ENCODE measurements at places on chromosomes 7 and 10.

GRCh38 chr10:131792011-131792651 is 108.7 kb upstream of the PPP2R2D start:
- no peak for DNase-seq

DNA sequence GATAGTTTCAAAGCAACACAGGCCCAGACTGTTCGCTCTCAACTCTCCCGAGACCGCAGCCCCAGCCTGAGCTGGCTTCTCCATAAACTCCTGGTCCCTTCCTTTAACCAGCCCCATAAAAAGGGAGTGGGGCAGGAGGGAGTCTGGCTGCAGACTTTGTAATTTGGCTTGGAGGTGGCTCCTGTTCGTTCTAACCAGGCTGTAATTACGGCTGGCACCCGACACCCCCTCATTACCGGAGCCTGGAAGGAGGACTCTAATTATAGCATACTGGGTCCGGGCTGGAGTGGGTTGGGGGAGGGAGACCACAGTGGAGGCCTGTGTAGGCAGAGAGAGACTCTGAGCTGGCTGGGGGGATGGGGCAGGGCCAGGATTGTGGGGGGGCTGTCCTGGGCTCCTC is 49.7 kb downstream of the UNC5B start:
- DNase-seq: no peak

DNA sequence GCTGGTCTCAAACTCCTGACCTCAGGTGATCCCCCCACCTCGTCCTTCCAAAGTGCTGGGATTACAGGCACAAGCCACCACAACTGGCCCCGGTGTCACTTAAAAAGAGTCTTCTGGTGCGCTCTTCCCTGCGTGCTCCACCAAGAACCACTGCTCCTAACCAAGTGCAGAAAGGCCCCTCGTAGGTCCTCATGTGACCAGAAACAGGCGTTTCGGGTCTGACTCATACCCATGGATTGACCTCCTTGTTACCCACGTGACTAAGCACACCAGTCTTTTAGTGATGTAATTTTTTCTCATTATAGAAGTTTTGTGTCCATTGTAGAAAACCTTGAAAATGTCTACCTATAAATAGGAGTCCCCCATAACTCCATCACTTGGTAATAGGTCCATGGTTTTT is 13.9 kb downstream of the FKBP6 start:
- DNase-seq: no peak

DNA sequence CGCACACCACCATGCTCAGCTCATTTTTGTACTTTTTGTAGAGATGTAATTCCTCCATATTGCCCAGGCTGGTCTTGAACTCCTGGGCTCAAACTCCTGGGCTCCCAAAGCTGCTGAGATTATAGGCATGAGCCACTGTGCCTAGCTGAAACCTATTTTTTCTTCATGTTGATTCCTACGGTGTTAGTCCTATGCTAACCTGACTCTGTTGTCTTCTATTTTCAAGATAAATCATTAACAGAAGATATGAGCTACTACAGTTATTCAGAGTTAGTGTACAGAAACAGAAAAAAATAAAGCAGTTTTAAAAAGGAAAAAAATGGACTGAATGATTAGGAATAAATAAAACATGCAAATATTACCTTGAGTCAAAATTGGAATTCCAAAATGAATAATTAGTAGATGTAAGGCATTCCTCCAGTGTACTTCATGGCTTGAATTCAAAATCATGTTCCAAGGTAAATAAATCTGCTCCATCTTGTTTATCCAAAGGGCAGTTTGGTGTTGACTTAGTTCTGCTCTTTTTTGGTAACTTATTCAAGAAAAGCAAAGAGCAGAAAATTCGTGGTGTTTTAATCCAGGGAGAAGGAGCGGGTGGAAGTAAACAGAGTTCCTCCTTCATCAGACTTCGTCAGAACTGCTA is 185.8 kb downstream of the CACNB2 start:
- no peak for DNase-seq

DNA sequence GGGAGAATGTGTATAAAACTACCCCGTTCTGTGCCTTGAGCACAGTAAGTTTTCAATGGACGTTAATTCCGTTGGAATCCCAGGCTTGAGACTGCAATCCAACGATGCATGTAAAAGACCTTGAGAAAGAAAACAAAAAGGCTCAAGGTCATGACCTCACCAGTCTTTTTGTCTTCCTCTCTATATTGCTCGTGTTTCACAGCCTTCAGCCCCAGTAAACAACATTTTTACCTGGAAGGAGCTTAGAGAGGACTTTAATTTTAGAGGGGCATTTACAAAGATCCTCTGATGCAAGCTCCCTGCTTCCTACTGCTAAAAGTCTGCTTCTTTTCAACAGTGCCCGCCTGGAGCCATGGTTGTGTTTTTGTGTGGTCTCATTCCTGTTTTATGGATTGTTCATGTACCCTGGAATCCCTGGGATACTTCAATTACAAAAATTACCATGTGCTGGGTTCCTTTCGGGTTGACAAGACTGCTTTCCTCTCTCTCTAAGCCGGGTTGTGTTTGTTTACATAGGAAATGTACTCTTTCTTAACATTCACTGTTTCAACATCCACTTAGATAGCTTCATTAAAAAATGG is 320.1 kb upstream of the NFE2L3 start:
- DNase-seq: no peak

DNA sequence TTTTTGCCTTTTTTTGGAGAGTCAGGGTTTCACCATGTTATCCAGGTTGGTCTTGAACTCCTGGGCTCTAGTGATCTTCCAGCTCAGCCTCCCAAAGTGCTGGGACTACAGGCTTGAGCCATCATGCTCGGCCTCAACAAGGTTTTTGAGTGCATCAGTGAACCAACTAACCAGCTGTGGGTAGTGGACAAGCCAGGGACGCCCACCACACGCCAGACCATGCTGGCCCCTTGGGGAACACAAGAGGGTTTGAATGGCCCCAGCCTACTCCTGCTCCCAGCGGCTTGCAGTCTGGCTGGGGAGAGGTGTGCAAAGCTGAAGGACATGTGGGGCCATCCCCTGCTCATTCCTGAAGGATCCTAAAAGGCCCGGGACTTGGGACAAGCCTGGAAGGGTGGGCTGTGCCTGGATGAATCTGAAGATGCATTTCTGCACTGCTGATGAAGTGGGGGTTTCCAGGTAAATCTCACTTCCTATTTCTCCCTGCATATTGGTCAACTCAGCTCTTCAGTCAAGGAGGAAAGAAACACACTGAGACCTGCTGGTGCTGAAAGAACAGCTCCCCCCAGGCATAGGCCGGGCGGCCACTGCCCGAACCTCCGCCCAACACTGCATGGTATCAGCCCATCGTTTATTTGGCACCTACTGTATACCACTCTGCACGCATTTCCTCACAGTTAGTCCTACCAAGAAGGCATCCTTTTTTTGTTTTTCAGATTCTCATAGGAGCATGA is 6.9 kb downstream of the MMD2 start:
- no peak for DNase-seq

GRCh38 chr10:122419876-122420623 is 34.4 kb upstream of the ARMS2 start:
- DNase-seq: no peak

DNA sequence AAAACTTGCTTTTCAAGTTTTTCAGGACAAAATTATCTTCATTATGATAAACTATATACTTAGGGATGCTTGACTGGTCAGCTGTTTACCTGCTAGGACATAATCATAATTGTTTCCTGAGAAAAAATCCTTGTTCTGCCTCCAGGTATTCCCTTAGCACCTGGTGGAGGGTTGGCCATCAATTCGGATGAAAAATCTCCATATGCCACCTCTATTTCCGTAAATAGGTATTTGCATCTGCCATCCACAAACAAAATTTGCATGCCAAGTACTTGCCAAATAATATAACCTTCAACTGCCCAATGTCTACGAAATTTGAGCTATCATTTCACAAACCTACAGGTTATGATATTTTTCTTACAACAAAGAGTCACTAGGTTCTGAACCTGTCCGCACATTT is 126.2 kb downstream of the RNF133 start:
- DNase-seq: no peak

DNA sequence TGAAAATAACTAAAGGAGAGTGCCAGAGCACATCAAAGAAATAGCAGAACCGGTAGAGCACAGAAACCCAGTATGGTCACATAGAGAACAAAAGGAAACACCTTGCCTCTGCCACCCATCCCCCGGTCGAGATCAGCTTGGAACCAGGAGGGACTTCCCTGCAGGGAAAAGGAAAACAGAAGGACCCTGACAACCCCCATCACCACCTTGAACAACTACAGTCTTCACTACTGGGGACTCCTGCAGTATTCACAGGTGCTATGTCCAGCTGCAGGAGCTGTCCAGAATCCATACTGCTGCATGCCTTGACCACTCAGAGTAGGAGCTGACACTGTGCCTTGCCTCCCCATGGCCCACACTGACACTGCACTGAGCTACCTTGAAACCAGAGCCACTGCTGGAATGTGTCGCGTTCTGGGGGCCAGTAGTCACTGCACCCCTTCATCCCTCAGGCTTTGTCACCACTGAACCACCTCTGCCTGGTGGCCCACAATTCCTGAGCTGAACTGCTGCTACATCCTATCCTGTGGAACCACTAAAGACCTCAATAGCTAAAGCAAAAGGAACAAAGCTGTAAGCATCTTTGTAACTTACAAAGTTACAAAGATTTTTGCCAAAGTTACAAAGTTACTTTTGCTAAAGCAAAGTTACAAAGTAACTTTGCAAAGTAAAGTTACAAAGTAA is 66.8 kb downstream of the TRIL start:
- DNase-seq: no peak

DNA sequence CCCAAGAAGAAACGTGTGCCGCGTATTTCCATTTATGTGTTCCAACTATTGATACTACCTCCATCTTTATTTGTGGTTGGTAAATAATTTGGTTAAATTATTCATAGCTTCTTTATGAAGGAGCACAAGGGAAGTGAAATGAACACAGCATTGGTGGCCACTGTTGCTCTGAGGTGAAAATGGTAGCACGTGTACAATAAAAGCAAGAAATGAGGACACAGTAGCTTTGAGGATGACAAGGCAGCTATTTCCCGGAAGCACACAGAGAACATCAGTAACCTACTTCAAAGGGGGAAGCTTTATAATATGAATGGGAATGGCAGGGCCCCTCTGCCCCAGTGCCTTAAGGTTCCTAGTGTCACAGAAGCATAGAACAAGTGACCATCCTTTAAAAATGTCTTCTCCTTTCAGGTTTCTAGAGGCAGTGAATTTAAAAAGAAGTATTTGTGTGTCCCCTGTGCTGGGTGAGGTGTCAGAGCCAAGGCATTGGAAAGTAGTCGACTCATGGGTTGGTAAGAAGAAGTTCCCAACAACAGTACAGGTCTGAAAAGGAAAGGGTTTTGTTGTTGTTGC is 78.8 kb downstream of the SGMS1 start:
- no peak for DNase-seq

DNA sequence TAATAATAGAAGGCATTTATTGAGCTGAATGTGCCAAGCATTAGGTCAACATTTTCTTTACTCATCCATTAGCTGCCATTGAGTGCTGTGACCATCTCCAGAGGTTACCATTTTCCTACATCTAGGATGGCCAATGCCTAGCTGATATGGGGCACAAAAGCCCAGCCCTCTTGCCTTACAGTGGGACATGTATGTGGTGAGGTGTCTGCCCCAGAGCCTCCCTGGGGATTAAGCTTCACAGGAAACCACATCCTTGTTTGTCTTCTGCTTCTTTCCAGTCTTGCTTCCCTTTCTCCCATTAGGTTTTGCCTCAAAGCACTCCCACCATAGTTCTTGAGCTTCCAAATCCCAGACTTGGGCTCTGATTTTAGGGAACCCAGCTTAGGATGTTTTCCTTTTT is 258.7 kb downstream of the SORCS3 start:
- DNase-seq: no peak

DNA sequence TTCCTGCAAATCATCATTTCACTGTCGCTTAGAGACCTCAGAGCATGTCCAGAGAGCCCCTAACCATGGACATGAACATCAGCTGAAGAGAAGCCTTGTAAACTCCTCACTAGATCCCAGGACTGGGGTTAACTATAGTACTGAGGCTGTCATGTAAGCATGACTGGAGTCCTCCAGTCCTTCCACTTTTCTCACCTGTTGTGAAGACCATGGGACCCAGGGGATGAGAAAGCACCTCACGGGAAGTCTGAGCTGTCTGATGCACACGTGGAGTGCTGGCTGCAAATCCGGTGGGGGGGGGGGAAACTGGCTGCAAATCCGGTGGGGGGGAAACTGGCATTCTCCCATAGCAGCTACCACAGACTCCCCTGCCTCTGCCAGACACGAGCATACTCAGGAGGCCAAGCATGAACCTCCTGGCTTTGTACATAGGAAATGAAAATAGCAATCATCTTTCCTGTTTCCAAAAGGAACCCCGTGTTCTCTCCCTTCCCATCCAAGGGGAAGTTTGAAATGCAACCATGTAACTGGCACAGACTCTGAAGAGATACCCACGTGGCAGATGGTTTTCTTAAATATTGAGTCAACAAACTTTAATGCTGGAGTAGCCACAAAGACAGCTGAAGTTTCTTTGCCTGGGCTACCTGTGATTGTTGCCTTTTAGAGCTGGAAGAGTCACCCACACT is 261.4 kb downstream of the ZMYND11 start:
- DNase-seq: no peak

GRCh38 chr7:79911420-79911819 is 223.2 kb upstream of the GNAI1 start:
- no peak for DNase-seq

DNA sequence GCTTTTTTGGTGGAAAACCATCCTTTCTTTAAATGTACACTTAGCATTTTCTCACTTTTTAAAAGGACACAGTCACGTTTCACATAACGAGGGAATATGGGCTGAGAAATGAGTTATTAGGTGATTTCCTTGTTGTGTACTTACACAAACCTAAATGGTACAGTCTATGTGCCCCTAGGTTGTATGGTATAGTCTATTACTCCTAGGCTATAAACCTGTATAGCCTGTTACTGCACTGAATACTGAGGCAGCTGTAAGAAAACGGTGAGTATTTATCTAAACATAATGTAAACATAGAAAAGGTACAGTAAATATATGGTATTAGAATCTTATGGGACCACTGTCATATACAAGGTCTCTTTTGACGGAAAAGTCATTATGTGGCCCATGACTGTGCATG is 913.5 kb upstream of the GHITM start:
- DNase-seq: no peak

DNA sequence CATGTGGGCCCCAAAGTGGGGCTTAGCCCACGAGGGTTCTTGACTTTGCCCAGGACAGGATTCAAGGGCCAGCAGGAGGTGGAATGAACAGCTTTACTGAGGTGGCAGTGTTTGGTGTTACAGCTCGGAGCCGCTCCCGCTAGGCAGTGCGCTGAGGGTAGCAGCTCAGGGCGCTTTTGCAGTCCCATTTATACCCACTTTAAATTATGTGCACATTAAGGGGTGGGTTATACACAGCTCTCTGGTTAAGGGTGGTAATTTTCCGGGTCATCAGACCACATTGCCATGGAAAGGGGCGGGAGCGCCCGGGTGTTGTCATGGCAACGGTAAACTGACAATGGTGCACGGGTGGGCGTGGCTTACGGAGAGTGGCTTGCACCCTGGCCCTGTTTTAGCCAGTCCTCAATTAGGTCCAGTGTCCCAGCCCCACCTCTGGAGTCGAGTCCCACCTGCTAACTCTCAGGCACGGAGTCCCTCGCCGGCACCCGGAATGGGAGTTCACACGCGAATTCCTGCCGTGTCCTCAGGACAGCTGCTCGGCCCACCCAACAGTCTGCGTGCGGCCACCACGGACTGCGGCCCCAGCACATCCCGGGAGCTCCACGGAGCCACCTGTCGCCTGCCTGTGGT is 58.2 kb upstream of the PDGFA start:
- no peak for DNase-seq

Measured in stimulated activated CD4-positive, alpha-beta T cell treated with anti-CD3 and anti-CD28 coated beads, Interleukin-2, amount 100 ng/mL, for 24 hours (primary cell).